ENCODE measurements at places on chromosomes 5 and 9.

GRCh38 chr5:133387621-133388020 lies 224.7 kb downstream of the FSTL4 start:
- no peak for DNase-seq

- no peak for DNase-seq
Observed at GRCh38 chr9:111743275-111743674, 51.5 kb downstream of the SHOC1 start.

DNA sequence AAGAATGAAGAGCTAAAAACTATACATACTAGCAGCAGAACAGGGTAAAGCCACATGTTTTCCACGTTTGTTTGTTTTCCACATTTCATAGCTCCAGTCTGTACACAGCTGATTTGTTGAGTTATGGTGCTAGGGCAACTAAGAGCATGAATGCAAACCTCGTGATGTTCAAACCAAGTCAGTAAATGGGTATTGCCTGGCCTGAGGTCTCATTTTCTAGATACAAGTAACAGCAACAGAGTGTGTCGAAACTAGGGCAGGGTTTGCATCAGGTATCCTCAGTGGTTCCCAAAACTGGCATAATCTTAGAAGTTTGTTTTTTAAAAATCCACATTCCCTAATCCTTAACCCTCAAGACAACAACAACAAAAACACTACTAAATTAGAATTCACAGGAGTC lies 89.3 kb downstream of the CEMIP2 start:
- DNase-seq = no peak

DNA sequence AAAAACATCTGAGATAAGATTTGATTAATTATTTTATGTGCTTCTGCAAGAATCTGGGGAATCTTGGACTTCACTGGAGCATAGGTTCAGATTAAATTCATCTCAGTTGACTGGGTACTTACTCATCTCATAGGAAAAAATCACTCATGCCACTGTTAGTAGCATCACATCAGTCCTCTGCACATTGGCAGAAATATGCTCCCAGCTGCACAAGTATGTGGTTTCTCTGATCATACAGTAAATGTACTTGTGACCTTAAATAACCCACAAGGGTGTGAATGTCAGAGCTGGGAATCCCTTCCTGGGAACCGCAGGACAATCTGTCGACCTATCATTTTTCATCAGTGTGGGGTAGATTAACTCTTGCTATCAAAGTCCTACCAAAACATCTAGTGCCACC lies 203.7 kb upstream of the SLC24A2 start:
- DNase-seq = no peak

DNA sequence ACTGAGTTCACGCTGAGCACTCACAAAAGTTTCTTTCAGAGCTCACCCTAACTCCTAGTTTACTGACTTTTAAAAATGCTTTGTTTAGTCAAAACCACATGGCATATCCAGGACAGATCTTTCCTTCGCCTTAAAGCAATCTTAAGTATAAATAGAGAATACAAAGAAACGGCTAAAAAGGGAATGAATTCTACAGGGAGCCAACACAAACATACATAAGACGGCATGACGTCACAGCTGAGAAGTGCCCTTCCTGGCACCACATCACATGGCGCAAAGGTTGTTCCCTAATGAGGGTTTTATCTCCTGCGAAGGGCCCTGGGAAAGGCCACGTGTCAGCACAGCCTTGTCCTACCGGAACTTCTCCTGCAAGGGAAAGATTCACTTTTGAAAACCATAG lies 141.3 kb downstream of the IRX1 start:
- DNase-seq = no peak

Measured in CD4-positive, alpha-beta T cell treated with Interleukin-15 for 1 hour (primary cell).